Activated CD4-positive, CD25-positive, alpha-beta regulatory T cell treated with anti-CD3 and anti-CD28 coated beads, Interleukin-2, amount 50 U/mL, for 16 hours (primary cell): ENCODE measurements at places on chromosomes 1 and 21.

- DNase-seq = no peak
Measured at GRCh38 chr1:198845851-198846250, 207.0 kb downstream of the PTPRC start.

DNA sequence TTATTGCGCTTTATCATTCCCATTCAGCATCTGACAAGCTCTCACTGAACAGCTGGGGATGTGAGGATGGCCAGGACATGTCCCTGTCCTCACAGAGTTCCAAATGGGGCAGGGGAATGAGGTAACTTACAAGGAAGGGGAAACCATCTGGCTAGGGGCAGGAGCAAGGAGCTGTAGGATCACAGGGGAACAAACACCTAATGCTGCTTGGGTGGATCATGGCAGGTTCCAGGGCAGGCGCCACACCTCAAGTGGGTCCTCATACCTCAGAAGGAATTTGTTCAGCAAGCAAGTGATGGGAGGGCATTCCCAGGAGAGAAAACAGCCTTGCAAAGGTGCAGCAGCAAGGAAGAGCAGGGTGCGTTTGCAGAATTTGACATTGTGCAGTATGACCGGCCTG lies 35.1 kb upstream of the GRIK3 start:
- no peak for DNase-seq

- DNase-seq = no peak
Measured at GRCh38 chr1:235454021-235454420, 50.2 kb downstream of the B3GALNT2 start.

DNA sequence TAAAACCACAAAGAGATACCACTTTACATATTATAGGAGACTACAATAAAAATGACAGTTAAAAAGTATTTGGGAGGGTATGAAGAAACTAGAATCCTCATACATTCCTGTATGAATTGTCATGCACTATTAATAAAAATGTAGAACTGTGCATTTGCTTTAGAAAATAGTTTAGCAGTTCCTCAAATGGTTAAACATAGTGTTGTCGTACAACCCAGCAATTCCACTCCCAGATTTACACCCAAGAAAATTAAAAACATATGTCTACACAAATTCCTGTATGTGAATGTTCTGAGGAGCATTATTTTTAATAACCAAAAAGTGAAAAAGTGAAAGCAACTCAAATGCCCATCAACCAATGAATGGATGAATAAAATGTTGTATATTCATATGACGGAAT lies 23.1 kb upstream of the PDE4B start:
- no peak for DNase-seq

DNA sequence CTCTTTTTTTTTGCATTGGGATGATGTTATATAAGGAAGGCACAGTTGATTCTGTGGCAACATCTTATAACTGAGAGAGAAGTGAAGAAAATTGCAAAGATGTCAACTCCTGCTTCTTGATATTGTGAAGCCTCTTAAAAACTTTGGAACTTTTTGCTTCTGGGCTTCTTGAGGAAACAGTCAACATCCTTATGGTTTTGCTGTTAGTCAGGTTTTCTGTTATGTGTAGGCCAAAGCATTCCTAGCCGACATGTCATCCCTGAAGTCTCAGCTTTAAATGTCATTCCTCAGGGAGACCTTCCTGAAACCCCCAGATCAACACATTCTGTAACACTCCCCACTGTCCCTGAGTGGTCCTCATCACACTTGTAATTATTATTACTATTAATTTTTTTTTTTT lies 12.6 kb downstream of the FALEC start:
- DNase-seq = no peak

GRCh38 chr1:93615582-93616150 lies 66.0 kb downstream of the BCAR3 start:
- peak; percentile 14 for DNase-seq

- no peak for DNase-seq
Measured at GRCh38 chr1:54347955-54348699, 58.1 kb downstream of the SSBP3 start.

- no peak for DNase-seq
Measured at GRCh38 chr1:12447849-12448312, 170.1 kb downstream of the DHRS3 start.

- no peak for DNase-seq
Measured at GRCh38 chr1:234687011-234687410, 77.0 kb upstream of the IRF2BP2 start.

DNA sequence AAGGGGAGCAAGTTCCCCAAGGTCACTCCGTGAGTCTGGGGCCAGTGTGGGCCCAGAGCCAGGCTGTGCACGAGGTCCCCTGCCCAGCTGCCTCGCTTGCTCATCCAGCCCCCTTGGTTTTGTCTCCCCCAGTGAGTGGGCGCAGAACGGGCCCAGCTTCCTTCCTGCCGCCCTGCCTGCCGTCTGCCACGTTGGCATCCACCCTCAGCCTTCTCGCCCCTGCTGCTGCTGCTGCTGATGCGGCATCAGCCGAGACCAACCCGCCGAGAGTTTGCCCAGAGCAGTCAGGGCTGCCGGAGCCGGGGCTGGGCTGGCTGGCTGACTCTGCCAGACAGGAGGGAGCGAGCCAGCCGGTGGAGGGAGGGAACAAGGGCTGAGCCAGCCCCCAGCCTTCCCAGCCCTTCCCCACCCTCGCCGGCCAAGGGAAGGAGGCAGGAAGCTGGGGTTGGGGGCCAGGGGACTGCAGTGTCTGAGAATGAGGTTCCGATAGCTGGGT lies 31.4 kb upstream of the WASF2 start:
- no peak for DNase-seq

GRCh38 chr1:216500273-216500967 lies 77.2 kb upstream of the USH2A start:
- DNase-seq = no peak

- no peak for DNase-seq
Measured at GRCh38 chr1:81032973-81033425, 767.7 kb upstream of the ADGRL2 start.

- DNase-seq = no peak
Measured at GRCh38 chr1:235553112-235553551, 48.9 kb upstream of the B3GALNT2 start.

DNA sequence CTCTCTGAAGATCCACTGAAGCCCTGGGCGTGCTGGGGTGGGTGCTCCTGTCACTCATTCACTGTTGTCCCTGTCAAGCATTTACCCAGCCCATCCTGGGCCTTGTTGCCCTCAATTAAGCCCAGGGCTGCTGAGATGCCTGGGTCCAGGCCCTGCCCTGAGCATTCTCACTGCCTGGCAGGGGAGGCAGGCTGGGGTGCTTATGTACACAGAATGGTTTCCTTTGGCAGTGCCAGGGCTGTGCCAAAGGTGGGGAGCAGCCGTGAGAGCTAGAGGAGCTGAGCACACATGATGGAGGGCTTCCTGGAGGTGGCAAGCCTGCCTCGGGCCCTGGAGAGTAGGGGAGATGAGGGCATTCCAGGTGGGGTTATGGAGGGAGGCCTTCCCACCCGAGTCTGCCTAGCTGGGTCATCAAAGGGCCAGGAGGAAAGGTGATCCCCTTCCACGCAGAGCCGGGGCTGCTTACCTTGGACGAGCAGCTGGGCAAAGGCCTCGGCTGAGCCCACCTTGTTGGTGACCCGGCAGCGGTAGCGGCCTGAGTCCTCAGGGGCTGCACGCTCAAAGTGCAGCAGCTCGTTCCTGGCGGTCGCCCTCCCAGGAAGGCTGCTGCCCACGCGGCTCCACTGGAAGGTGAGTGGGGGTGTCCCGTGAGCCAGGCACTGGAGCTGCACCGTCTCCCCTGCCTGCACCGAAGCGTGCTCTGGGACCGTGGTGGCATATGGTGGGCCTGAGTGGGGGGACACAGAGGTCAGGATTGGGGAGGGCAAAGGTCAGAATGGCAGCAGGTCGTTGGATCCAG lies 26.5 kb downstream of the LDLRAD2 start:
- DNase-seq = no peak

DNA sequence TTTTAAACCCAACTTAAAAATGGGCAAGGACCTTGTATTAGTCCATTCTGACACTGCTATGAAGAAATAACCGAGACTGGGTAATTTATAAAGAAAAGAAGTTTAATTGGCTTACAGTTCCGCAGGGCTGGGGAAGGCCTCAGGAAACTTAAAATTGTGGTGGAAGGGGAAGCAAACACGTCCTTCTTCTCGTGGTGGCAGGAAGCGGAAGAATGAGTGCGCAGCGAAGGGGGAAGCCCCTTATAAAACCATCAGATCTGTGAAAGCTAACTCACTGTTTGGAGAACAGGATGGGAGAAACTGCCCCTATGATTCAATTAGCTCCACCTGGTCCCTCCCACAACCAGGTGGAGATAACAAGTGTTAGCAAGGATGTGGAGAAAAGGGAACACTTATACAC lies 237.7 kb downstream of the SEC16B start:
- DNase-seq = no peak

DNA sequence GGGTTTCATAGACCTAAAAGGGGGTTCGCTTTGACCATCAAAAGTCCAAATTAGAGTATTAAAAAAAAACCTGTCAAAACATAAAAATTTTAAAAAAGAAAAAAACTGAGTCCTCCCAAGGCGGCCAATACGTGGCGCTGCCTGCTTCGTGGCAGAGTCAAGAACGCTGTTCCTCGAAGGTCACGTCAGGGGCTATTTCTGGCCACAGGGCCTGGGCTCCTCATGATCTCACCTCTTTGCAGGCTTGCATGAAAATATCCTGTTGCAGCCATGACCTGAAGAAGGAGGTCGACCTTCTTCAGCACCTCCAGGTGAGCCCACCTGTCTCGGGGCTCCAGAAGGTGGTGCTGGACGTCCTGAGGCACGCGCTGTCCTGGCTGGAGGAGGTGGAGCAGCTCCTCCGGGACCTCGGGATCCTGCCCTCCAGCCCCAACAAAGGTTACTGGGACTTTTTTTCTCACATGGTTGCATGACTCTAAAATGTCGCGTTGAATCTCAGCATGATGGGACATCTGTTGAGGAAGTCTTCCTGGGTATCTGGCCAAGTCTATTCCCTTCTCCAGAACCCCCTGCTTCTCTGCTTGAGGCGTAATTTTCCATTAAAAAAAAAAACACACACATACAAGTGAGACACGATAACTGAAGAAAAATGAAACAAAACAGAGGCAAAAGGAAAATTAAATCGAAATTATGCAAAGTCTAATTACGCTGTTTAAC lies 80.4 kb upstream of the EFHD2 start:
- no peak for DNase-seq

- no peak for DNase-seq
Measured at GRCh38 chr1:119004129-119004527, 16.0 kb upstream of the TBX15 start.

DNA sequence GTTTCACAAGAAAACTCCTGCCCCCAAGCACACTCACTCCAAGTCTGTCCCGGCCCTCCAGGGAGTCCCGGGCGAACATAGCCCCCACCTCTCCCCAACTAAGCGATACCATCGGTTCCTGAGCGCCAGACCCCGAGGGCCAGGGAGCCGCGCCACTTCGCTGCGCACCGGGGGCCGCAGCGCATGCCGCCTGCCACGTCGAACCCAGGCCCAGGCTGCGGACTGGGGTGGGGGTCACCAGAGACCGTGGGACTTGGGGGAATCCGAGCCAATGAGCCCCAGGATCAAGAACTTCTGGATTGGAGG lies 801 bp downstream of the RSPO1 start:
- no peak for DNase-seq

GRCh38 chr1:166988974-166989515 lies at the start of gene MAEL:
Gene MAEL (plus strand): TSS chr1:166989280. CDS start chr1:166989353, 73 bp downstream.
- no peak for DNase-seq
